Amniotic epithelial cell (primary cell): ENCODE measurements at places on chromosomes 6 and 20.

DNA sequence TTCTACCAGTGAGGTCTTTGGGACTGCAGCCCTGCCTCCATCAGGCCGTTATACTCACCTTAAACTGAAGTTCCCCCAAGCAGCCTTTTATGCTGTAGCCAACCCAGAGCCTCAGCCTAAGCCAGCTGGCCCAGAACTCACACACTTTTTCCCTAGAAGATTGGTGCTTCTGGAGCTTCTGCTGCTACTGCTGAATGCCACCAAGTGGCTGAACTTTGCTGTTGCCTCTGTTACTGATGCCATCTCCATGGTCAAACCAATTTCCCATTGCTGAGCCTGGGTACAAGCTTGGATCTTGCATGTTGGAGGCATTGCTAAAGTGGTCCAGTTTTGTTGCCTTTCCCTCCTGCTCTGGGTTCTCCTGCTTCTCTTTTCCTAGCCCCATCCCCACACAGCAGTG lies 15.0 kb upstream of the TBX18 start:
- DNase-seq: no peak

- DNase-seq: peak; percentile 22
Measured at GRCh38 chr20:63274381-63275228, 2.0 kb downstream of the ARFGAP1 start.

- no peak for DNase-seq
Measured at GRCh38 chr6:53735896-53736295, 58.9 kb upstream of the LRRC1 start.

DNA sequence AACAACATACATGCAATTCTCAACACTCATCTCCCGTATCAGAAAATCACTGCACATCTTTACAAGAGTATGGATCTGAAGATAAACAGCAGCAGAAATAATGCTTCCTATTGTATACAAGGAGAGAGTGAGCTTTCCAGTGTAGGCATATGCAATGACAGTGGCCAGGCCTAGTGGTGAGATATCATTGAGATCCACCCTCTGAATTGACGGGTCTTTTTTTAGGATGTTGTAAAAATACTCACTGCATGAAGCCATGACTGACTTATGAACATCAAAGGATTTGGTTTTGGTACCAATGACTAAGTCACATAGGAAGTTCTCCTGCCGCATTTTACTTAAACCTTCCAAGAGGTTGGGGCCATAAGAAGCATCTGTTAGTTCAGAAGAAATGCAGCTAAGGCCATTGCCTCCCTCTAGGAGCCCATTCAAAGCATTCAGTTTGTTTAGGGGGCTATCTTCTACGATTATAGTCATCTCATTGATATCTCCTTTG lies 10.8 kb downstream of the KLHL31 start:
- no peak for DNase-seq

- DNase-seq: no peak
Measured at GRCh38 chr20:21104921-21105320, 1.2 kb downstream of the LINC00237 start.

- no peak for DNase-seq
Measured at GRCh38 chr20:31581391-31581790, 23.7 kb upstream of the ID1 start.

DNA sequence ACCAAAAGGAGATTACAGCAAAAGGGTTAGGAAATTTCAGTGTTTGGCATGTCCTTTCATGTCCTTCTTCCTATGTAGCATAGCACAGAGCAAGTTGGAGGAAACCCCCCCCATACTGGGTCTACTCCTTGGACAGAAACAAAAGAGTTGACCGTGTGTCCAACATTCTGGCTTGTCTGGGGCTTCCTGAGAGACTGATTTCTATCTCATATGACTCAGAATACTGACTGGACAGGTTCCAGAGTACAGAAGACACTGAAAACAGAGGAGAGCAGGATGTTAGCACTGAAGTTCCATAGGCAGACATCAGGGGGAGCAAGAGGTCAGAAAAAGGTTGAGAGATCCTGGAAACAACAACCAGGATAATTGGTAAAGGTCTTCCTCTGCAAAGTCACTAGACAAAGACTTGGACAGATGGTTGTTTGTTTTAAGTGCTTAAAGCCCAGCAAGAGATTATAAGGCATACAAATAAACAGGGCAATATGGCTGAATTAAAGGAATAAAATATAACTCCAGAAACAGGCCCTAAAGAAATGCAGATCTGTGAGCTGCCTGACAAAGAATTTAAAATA lies 48.4 kb downstream of the USP49 start:
- peak; percentile 90 for DNase-seq

- DNase-seq: no peak
Measured at GRCh38 chr20:37567331-37567665, 39.6 kb upstream of the BLCAP start.

- peak; percentile 42 for DNase-seq
Measured at GRCh38 chr6:42616716-42617115, 52.9 kb downstream of the UBR2 start.

- DNase-seq: no peak
Measured at GRCh38 chr20:22490287-22491193, 93.8 kb downstream of the FOXA2 start.

- DNase-seq: no peak
Measured at GRCh38 chr6:122871079-122871478, 82.0 kb downstream of the SMPDL3A start.

DNA sequence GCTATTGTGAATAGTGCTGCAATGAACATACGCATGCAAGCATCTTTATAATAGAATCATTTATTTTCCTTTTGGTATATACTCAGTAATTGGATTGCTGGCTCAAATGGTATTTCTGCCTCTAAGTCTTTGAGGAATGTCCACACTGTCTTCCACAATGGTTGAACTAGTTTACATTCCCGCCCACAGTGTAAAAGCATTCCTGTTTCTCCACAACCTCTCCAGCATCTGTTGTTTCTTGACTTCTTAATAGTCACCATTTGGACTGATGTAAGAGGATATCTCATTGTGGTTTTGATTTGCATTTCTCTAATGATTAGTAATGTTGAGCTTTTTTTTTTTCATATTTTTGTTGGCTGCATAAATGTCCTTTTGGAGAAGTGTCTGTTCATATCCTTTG lies 208.7 kb downstream of the PHF3 start:
- peak; percentile 86 for DNase-seq

GRCh38 chr6:2465336-2465735 lies 219.9 kb upstream of the GMDS start:
- no peak for DNase-seq

DNA sequence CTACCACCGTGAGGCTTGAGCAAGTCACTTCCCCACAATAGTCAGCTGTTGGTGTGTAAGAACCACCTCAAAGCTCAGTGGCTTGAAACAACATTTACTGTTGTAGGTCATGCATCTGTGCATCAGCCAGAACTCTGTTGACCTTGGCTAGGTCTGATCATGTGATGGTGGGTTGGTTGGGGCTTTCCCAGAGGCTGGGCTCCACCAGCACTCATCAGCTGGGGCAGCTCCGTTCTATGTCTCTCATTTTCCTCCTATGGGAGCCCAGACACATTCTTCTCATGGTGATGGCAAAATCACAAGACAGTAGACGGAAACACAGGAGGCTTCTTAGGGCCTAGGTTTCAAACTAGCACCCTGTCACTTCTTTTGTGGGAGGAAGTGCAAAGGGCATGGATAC lies 42.8 kb upstream of the PSMF1 start:
- DNase-seq: no peak

DNA sequence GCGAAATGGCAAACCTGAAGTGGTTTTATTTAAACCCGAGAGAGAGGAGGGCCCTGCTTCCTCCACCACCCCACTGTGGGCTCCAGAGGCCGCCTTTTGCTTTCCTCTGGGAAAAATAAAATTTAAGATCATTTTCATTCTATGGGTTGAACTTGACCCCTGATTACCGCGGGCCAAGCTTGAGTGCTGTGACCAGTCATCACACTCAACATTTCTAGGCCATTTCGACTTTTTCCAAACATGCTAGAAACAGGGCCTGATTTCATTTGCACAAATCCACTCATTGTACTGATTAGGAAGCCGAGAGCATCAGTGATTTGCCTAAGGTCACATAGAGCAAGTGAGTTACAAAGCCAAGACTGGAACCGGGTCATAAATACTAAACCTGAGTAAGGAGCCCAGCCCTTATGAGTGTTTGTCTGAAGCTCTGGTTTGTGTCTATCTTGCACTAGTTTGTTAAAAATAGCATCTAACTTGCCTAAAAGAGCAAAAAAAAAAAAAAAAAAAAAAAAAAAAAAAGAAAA lies 179.7 kb downstream of the DLL1 start:
- DNase-seq: no peak

GRCh38 chr6:127969701-127970100 lies 68.8 kb upstream of the THEMIS start:
- DNase-seq: no peak

- DNase-seq: no peak
Measured at GRCh38 chr6:127518191-127518709, 885 bp downstream of the MTCL3 start.

GRCh38 chr20:10449270-10449669 lies 14.2 kb downstream of the SLX4IP start:
- no peak for DNase-seq

DNA sequence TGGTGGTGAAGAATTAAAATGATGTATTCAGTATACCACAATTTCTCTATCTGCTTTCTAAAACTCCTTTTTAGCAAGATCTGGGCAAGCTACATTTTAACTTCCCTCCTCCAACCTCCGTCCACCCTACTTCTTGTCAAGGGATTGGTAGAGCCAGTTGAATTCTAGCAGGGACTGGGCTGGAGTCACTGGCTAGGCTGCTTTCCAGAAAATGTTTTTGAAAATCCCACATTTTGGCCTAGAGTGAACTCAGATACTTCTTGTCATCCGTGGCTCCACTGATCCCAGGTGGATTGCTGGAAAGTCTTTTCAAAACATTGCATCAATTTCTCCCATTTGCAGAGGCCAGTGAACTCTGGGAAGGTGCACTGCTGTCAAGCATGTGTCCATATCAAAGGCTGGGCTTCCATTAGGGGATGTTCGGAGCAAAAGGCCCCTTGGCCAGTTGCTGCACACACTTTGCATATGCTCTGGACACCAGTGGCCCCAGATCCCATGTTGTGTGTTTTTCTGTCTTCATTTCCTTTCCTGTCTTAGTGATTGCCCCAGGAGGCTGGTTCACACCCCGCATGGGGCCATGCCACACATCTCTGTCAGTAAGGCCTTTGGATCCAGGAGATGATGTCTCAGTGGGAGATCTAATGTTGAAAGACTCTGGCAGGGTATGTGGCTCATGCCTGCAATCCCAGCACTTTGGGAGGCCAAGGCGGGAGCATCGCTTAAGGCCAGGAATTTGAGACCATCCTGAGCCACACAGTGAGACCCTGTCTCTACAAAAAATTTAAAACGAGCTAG lies 11.3 kb upstream of the KCNK16 start:
- DNase-seq: no peak

- peak; percentile 90 for DNase-seq
Measured at GRCh38 chr6:36590237-36590636, 3.9 kb upstream of the SRSF3 start.

GRCh38 chr6:225907-226306 lies 66.4 kb upstream of the DUSP22 start:
- no peak for DNase-seq

DNA sequence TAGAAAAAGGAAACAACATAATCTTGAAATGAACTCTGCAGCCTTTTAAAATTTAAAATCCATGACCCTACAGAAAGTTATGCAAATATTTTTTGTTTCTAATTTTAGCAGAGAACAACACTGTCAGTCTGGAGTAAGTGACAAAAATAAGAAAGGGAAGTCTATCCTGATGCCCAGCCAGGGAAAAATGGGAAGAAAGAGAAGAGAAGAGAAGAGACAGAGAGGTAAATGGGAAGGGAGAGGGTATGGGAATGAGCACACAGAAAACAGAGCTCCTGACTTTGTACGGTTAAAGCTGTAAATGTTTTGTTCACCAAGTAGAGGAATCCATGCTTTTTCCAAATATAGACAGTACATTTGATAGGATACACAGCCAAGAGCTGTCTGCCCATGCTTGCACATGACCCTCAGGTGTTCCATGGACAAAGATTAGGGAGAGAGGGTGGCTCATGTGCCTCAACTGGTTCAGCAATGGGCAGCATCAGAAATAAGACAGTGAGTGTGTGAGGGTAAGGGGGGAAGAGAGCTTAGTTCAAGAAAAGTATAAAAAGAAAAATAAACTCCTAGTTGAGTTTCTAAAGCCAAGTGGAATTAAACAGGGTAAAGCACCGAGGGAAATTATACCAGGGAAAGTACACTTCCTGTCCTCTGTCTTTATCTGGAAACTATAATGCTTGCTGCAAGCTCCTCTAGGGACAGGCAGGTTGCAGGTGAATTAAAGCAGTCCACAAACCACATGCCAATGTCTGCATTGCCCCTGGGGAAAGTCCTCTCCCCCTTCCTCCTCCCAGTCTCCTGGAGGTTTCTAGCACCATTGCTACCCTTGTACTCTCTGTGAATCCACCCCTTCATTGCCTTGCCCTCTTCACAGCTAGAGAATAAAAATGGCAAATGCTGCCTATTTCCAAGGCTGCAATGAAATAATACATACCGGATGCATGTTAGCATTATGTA lies 30.0 kb downstream of the MAP3K5 start:
- no peak for DNase-seq

DNA sequence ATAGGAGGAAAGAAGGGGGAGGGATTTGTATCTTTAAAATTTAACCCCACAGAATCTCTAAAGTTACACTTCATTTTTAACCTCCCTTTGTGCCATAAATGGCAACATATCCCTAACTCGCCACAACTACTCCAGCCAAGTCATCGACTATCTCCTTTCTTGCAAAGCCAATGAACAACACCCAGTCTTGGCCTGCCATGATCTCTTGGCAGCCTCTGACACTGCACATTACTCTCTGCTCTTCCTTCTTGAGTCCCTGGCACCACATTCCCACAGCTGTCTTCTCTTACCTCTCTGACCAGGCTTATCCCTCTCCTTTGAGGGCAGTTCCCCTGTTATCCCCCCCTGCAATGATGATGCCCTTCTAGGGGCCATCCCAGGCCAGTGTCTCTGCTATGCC lies 42.5 kb downstream of the MBOAT1 start:
- no peak for DNase-seq

GRCh38 chr6:45678285-45678607 lies 300.5 kb upstream of the SUPT3H start:
- DNase-seq: no peak

DNA sequence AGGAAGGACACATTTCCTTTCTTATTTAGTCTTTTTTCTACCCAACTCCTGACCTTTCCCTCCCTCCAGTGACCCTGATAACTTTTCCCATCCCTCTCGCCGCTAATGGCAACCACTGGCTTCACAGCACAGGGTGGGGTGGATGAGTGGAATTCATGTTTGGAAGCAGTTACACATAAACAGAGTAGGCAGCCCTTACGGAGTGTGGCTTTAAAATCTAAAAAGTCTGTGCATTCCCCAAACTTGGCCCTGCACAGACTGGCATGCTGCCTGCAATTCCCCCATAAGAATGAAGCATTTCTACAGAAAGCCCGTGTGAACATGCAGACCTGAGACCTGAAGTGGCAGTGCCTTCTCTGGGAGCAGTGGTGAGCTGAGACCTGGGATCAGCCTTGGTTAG lies 275.9 kb upstream of the PRND start:
- no peak for DNase-seq

GRCh38 chr6:118739696-118740353 lies 88.4 kb upstream of the CEP85L start:
- peak; percentile 30 for DNase-seq

- peak; percentile 77 for DNase-seq
Measured at GRCh38 chr6:41560431-41561192, 14.4 kb downstream of the FOXP4 start.
